ENCODE measurements at places on chromosomes 3 and 15.

- peaks cover 12% of the 10 kb centered on the region for H3K4me1 ChIP-seq
- DNase-seq, result peak; percentile 47
- H3K27me3 ChIP-seq, result peaks cover 40% of the 10 kb centered on the region
- peak overlapping the region; percentile 18 for H3K4me3 ChIP-seq
- peak overlapping the region; percentile 58 for H3K27ac ChIP-seq
Measured at GRCh38 chr3:169147238-169148008, 516.1 kb downstream of the MECOM start.

GRCh38 chr3:126421573-126422119, 26.9 kb downstream of the CFAP100 start:
- H3K4me3 ChIP-seq, result no peak overlapping the region
- no peaks in the 10 kb centered on the region for H3K4me1 ChIP-seq
- no peaks in the 10 kb centered on the region for H3K27me3 ChIP-seq
- H3K27ac ChIP-seq, result no peak overlapping the region

DNA sequence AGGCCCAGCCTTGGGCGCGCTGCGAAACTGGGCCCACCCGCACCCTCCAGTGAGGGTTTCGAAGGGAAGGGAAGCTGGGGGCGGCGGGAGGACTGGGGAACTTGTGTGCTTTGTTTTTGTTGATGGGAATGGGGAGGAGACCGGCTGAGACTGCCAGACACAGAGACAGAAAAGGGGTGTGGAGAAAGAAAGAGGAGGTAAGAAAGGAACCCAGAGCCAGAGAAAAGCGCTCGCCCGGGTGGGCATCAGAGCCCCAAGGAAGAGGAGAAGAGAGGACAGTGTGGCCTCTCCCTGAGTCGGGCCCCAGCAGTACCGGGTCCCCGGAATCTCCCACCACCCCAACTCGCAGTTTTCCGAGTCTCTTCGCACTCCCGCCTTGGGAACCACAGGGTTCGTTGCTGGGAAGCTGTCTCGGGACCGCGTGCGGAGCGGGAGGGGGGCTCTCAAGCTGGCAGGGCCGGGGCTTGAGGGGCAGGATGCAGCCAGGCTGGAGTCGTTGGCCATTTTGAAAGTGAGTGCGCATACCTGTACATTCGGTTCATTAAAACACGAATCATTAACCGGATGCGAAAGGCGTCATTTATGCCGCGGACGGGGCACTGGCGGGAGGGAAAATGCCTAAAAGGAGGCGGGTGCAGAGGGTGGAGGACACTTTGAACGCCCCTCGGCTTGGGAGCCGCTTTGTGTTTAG, 3.1 kb downstream of the SKOR1 start:
- H3K27me3 ChIP-seq, result peaks cover 48% of the 10 kb centered on the region
- H3K27ac ChIP-seq, result no peak overlapping the region
- H3K4me1 ChIP-seq, result peaks cover 39% of the 10 kb centered on the region
- H3K36me3 ChIP-seq, result no peaks in the 10 kb centered on the region
- H3K4me3 ChIP-seq, result no peak overlapping the region
- DNase-seq, result no peak

GRCh38 chr15:81724536-81724935, 321.3 kb downstream of the MEX3B start:
- no peak overlapping the region for H3K27ac ChIP-seq
- no peak for DNase-seq
- no peaks in the 10 kb centered on the region for H3K36me3 ChIP-seq
- H3K27me3 ChIP-seq, result no peaks in the 10 kb centered on the region
- no peaks in the 10 kb centered on the region for H3K4me1 ChIP-seq

- H3K27me3 ChIP-seq, result no peaks in the 10 kb centered on the region
- DNase-seq, result no peak
- no peaks in the 10 kb centered on the region for H3K4me1 ChIP-seq
Measured at GRCh38 chr3:143775459-143775858, 72.8 kb downstream of the SLC9A9 start.
